AG09309 (cell line): ENCODE measurements at places on chromosomes 2 and 18.

GRCh38 chr18:25141399-25141798 lies 210.6 kb downstream of the ZNF521 start:
- DNase-seq = no peak

GRCh38 chr2:234676783-234677450 lies 180.0 kb upstream of the ARL4C start:
- DNase-seq = no peak

DNA sequence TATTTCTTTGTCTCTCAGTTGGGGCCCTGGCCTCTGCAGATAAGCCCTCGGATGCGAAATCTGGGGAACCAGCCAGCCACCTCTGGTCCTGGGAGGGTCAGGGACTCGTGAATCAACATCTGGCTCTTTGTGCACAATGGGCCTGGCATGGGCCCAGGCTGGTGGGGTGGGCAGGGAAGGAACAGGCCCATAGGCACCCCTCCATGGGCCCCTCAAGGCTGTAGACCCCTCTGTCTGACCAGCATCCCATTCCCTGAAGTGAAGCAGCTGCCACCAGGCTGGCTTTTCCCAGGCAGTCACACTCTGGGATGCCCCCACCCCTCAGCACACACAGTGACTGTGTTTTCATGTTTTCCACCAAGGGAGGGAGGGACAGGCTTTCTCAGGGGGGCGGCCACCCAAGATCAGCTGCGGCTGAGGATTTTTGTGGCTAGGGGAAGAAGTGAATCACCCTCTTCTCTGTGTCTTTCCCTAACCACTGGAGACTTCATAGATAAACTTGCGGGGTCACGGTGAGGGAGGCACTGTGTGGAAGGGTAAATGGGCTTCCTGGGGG lies 166.0 kb downstream of the AGAP1 start:
- DNase-seq = peak; percentile 61

GRCh38 chr2:239073745-239074530 lies 226.1 kb downstream of the TWIST2 start:
- no peak for DNase-seq

DNA sequence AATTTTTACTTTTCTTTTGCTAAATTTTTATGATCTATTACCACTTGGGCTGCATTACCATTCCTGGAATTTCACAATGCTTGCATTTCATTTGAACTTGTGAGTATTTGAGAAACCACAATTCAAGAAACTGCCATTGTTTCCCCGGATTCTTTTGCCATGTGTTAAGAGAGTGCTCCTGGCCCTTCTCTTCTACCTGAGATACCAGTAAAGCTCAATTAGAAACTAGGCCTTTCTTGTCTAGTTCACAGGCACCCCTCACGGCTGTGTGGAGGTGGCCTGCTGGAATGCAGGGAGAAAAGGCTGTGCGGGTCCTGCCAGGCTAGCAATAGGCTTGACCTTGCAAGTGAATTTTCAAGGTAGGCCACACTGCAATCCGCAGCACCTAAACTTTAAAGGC lies 40.8 kb downstream of the ZEB2 start:
- peak; percentile 52 for DNase-seq

DNA sequence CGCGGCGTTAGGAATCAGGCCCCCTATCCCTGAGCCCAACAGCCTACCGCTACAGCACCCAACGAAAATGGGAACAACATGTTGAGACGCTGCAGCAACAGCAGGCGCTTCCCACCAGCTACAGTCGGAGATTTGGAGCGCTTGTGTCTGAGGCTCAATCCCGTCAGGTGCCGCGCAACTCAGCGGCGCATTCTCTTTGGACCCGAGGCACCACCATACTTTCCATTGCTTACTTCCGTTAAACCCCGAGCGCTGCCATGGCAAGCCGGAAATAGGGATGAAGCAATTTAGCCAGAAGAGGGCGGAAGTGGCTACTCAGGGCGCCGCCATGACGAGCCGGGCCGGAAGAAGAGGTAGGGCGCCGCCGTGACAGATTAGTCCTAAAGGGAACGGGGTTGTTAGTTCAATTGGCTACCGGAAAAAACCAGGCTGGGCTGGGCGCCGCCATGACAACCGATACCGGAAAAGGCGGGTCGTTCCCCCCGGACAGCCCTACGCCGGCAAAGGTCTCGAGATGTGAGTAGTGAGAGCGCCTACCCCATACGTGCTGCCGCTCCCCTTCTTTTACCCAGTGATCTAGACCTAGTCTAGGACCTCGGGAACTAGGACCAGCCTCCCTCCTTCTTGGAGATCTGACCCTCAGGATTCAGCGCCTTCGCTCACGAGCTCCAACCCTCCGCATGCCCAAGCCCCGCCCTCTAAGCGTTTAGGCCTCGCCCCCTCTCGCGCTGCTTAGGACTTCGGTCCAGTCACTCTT lies at the start of gene CHCHD5:
Gene CHCHD5, plus strand, starts transcription at position 476 of the 757 bp plus-strand sequence. Its CDS starts 39 bp downstream, at position 515.
- DNase-seq = peak; percentile 81

DNA sequence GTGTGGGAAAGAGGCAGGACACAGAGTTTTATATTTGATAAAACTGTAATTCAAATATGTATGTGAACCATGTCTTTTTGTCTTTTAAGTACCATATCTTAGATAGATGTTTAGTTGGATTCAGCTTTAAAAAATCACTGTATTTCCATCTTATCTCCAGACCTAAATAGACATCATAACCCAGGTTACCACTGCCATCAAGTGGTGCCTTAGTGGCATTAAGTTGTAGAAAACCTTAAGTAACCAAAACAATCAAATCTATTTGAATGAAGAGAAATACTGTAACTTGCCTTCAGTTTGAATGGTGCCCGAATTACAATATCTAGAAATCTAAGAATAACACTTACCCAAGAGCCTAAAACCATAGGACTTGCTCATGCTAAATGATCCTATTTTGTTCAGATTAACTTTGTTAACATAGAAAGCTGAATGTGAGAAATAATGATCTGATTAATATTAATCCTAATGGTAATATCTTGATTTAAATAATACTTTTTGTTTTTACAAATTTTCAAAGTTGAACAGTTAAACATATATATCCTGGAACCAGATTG lies 92.5 kb upstream of the MAP2 start:
- DNase-seq = peak; percentile 5

GRCh38 chr18:2096551-2096950 lies 474.8 kb downstream of the METTL4 start:
- no peak for DNase-seq

DNA sequence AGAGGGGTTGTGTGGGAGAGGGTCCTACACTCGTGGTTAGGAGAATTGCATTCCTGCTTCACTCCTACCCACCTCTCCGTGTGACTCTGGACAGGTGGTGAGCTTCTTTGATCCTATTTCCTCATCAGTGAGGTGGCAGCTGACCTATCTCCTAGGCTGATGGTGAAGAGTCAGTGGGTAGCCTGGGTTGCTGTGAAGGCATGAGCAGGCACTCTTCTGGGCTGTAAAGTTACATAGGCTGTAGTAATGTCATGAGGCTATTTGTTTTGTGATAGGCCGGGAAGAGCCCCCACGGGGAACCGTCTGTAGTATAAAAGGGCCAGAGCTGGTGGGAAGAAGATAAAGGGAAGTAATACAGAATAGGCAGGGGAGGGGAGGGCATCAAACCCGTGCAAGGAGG lies 83.8 kb downstream of the TMEM247 start:
- no peak for DNase-seq

DNA sequence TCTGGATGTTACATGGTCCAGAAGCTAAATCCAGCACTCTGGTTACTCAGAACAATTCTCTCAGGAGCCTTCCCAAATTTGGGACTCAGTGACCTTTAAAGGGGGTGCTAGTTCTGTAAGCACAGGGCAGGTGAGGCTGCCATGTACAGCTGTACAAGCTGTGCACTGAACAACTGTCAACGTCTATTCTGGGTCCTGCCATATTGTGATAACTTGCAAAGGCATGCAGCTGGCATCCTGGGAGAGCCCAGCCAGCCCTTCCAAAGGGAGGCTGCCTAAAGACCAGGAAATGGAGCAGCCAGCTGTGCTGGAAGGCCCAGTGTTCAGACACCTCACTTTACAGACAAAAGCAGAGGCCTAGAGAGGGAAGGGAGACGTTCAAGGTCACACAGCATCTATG lies 204.8 kb downstream of the KLHL29 start:
- no peak for DNase-seq

GRCh38 chr2:37775908-37776250 lies 104.4 kb upstream of the CDC42EP3 start:
- no peak for DNase-seq
